ENCODE measurements at places on chromosomes 7 and 10.

DNA sequence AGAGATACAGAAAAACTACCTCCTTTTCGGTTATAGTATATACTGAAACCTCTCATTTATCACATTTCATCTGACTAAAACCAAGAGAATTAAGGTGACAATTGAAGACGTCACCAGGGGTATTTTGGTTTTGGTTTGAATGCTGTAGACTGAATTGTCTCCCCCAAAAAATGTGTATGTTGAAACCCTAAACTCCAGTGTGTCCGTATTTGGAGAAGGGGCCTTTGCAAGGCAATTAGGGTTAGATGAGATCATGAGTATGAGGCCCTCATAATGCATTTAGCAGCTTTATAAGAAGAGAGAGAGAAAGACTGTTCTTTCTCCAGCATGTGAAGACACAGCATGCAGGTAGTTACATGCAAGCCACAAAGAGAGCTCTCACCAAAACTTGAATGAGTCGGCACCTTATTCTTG, 59.5 kb downstream of the CACNA2D1 start:
- no peak for DNase-seq

DNA sequence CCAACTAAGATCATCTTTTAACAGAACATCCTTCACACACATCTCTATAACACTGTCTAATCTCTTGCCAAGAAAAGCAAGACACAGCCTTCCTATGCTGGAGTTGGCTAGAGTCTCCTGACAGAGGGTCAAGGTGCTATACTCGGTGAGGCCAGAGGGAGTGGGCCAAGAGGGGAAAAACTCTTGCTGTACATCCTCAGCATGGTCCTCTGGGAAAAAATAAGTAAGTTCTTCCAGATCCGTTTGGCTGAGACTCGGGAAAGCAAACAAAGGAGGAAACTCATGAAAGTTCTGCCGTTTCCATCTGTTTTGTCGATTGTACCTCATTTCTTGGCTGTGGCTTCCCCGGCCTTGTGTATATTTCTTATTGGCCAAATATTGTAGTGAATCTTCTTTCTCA, 33.9 kb downstream of the VWDE start:
- DNase-seq, result no peak

DNA sequence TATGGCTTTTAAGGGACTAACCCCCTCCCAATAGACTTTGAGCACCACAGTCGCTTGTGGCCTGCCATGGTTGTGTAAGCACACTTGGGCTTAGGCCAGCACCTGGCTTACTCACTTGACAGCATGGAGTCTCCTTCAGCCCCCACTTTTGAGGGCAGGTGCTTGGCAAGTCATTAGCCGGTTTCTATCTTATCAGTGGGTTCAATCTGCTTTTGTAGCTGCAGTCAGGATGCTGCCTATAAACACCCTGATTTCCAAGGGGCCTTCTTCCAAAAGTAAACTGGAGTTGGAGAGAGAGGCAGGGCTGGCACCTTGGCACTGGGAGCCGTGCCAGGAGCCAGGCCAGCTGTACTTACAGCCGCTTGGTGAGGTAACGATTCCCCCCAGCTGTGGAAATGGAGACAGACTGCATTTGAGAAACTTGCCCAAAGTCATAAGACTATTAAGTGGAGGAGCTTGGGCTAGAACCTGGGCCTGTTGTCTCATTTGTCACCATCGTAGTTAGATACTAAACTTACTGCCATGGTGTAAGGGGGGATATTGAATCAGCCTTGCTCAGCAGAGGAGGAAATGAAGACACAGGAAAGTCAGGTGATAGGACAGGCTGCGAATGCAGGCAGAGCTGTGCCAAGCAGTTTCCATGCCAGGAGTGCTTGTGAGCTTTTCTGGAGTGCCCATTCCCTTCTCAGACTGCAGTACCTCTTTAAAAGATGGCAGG, 92.2 kb upstream of the EFCAB10 start:
- no peak for DNase-seq

- no peak for DNase-seq
Observed at GRCh38 chr10:7243873-7244272, 167.0 kb downstream of the SFMBT2 start.

- DNase-seq, result no peak
Observed at GRCh38 chr7:129258649-129259389, 34.0 kb downstream of the AHCYL2 start.

DNA sequence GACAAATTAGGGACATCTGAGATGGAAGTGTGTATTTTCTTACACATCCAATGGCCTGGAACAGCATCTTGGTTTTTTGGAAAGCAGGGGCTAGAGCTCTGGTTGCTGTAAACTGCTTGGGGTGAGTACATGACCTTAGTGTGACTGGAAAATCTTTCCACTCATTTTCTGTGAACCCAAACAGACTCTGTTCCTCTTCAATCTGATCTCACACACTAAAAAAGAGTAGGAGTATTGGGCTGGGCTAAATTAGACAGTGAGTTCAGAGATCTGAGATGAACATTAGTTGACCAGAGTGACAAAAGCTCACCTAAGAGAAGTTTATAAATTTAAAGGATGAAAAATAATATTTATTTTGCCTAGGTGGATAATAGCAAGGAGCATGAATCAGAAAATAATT, 59.2 kb downstream of the OR13A1 start:
- DNase-seq, result no peak

DNA sequence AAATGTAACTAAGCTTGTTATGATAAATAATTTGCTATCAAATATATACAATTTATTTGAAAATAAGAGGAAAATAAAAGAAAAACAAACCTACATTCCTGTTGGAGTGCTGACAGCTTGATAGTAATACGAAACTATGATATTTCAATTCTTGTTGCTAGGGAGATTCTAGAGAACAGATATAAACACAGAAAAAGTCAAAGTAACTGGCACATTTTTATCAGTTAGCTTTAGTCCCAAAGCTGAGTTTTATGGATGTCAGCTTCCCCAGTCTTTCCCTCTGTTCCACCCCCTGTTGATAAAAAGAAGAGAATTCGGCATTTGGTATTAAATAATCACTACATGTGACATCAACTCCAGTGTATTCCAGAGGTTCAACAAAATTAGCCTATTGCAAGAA, 1134.0 kb downstream of the XPNPEP1 start:
- DNase-seq, result no peak

DNA sequence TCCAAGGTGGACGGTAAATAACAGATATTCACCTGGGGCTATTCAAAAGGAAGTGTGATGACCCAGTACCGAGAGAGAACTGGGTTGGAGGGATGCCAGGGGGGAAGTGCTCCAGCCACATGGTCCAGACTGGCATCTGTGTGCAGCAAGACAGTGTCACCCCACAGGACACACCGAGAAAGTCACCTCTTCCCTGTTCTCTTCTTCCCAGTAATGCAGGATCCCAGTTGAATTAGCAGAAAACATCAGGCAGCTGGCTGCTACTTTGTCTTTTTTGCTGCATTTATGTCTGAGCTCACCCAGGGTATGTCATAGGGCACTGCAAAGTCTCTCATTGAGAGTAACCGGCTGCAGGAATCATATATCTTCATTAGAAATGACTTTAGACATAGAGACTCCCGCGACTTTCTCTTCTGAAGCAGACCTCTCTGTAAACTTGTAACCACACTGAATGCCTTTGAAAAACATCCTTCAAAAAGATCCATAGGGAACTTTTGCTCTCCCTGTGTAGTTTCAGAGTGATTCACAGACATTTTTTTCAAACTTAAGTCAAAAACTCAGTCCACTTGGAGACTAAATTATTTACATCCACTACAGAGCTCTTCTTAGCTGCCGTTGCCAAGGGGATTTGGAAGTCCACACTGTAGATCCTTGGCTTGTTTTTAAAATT, 609.0 kb upstream of the DPP6 start:
- no peak for DNase-seq

DNA sequence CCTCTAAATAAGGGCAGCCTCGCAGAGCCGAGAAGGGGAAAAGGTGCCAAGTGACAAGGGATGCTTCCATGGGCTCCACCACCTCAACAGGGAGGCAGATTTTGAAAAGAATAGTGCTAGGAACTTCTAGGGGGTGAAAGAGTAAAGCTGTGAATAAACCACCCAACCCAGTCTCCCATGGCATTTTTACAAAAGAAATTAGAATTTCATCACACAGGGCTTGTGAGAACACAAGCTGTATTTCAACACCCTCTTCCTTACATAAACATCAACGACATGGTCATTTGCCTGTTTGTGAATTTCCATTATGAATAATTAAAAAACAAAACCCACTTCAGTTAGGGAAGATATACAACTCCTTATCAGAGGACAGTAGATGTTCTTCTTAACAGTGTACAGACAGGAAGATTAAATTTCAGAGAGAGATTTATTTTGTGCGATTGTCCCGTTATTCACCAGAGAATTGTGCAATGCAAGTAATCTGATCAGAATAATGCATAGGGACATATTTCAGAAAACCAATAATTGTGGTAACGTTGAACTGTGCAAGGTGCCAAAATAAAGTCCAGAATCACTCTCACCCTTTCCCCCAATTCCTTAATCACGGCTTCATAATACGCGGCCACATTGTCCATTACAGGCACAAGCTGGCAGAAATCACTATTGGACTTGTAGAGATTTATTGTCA, 207.8 kb upstream of the MGMT start:
- DNase-seq, result no peak

DNA sequence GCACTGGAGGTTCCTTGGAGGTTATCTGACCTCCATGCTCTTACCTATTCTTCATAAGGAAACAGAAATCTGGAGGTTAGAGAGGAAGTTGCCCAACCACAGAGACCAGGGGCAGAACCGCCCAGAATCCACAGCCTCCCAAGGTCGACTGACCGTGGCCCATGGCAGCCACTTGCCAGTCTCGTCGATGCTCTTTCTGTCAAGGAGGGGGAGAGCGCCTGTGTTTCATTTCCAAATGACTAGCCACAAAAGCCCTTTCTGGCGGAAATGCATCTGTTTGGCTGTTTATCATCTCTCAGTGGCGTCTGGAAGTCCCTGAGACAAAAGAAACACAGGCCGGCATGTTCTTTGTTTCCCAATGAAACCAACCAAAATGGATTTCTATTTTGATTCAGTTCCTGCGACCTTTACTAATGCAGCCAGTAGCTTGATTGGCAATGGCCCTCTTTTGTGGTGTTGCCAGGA, 2.9 kb downstream of the RAMP3 start:
- no peak for DNase-seq

DNA sequence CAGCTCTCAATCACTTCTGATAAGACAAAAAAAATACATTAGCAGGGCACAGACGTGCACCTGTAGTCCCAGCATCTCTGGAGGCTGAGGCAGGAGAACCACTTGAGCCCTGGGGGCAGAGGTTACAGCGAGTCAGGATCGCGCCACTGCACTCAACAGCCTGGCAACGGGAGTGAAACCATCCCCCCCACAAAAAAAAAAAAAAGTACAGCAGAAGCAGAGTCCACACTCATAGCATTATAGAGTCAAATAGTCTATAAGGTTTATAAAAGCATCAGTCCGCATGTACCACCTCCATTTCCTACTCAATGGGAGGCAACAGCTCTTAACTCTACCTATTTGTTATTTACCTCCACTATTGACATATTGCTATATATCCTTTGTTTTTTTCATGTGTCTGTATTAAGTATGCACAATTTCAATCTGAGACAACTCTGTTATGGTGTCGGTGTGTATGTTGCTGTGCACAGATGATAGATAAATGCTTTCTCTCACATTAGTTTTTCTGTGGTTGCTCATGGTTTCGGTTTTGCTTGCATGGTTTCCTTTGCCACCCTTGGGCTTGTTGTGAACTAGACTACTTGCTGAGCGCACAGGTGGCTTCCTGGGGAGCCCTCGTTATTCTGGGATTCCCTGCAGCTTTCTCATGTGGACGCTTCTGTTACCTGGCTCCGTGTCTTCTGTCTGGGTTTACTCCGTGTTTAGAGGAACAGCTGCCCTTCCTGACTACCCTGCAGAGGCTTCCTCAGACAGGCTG, 40.4 kb downstream of the PROSER2 start:
- peak; percentile 35 for DNase-seq

DNA sequence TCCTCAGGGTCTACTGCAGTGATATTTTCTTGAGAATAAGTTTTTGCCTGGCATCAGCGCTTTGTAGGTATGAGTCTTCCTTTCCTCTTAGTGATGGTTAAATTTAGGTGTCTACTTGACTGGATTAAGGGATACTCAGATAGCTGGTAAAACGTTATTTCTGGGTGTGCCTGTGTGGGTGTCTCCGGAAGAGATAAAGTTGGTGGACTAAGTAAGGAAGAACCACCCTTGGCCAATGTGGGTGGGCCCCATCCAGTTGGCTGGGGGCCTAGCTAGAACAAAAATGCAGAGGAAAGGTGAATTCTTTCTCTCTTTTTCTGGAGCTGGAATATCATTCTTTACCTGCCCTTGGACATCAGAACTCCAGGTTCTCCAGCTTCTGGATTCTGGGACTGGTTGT, 138.8 kb downstream of the ADCYAP1R1 start:
- DNase-seq, result no peak

DNA sequence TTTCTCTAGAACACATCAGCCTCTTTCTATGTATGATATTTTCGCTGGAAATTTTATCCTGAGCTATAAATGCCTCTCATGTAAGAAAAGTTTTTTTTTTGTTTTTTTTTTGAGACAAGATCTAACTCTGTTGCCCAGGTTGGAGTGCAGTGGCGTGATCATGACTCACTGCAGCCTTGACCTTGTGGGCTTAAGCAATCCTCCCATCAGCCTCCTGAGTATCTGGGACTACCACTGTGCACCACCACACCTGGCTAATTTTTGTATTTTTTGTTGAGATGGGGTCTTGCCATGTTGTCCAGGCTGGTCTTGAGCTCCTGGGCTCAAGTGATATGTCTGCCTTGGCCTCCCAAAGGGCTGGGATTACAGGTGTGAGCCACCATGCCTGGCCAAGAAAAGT, 80.4 kb downstream of the ADK start:
- DNase-seq, result no peak

DNA sequence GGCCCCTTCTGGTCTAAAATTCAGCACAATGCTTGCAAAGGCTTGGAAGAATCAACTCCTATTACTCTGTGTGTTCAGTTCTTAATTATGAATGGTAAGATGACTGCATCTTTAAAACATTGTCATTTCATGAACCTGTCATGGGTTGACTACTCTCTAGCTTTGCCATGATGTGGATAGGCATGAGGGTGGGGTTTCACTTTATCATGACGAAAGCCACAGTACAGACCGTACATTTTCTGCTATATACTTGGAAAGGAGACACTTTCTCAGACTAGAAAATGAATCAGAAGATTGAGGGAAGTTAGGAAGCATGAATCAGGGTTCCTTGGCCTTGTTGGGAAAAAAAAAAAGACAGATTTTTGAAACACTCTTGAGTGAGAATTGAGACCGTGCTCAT, 19.7 kb upstream of the MSRB2 start:
- no peak for DNase-seq

- DNase-seq, result no peak
Observed at GRCh38 chr10:101155896-101156295, 24.8 kb downstream of the TLX1 start.

- DNase-seq, result no peak
Observed at GRCh38 chr10:1550616-1551015, 186.7 kb downstream of the ADARB2 start.

GRCh38 chr10:63520500-63521415, at the start of gene REEP3:
Gene REEP3 (plus strand): TSS chr10:63521401. CDS start chr10:63521546, 145 bp downstream.
- DNase-seq, result no peak

GRCh38 chr7:150857276-150858055, 5.1 kb downstream of the AOC1 start:
- no peak for DNase-seq

- no peak for DNase-seq
Observed at GRCh38 chr10:110524859-110525232, 27.1 kb downstream of the DUSP5 start.

GRCh38 chr7:22120391-22121053, 174.8 kb upstream of the CDCA7L start:
- DNase-seq, result no peak
